ENCODE measurements at places on chromosomes 7 and 10. TPM values are rescaled to one million over a fixed set of nuclear protein-coding genes. Genes with fewer than 3 reads are reported as not detected.

The FAM221A gene
- 4.2 TPM for total RNA-seq

The STEAP4 gene
- total RNA-seq: 12.8 TPM

The PARD3 gene
- total RNA-seq: 114 TPM

The MYO1G gene
- 1.4 TPM for total RNA-seq

The TSPAN12 gene
- 1.3 TPM for total RNA-seq

The STMP1 gene
- total RNA-seq: 19.2 TPM

The NXPH1 gene
- total RNA-seq: not detected

The ZNF365 gene
- 0.56 TPM for total RNA-seq

Measured in esophagus squamous epithelium (tissue), 5 donors.